ENCODE measurements at places on chromosomes 7 and 10.

DNA sequence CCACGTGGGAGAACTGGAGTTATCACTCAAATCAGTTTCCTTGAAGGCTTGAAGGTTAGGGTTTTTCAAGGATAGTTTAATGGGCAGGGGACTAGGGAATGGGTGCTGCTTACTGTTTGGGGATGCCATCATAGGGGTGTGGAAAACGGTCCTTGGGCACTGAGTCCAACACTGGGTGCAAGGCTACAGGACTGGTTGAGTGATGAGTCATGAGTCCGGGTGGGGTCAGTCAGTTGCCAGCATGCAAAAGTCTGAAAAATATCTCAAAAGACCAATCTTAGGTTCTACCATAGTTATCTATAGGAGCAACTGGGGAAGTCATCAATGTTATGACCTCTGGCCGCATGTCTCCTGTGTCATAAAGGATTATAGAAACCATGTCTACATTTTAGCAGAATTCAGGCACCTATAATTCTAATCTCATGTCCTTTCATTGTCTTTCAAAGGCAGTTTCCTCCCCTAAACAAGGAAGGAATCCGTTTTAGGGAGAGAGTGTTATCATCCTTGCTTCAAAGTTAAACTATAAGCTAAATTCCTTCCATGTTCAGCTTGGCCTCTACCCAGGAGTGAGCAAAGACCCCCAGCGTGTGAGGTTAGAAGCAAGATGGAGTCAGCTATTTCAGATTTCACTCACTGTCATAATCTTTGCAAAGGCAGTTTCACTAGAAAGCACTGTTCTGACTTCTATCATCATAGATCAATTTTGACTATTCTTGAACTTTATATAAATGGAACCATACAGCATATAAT lies 94.5 kb downstream of the COL26A1 start:
- DNase-seq, result peak; percentile 28

DNA sequence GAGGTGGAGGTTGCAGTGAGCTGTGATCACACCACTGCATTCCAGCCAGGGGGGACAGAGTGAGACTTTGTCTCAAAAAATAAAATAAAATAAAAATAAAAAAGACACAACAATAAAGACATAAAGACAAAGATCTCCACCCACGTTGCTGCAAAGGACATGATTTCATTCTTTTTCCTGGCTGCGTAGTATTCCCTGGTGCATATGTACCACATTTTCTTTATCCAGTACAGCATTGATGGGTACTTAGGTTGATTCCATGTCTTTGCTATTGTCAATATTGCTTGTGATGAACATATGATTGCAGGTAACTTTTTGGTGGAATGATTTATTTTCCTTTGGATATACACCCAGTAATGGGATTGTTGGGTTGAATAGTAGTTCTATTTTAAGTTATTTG lies 42.0 kb upstream of the CCDC3 start:
- DNase-seq, result no peak

GRCh38 chr7:128799451-128799850 lies 7.7 kb downstream of the CCDC136 start:
- DNase-seq, result no peak

GRCh38 chr7:107045980-107046379 lies 1.5 kb downstream of the PRKAR2B start:
- no peak for DNase-seq

- no peak for DNase-seq
Measured at GRCh38 chr7:84548366-84549365, 354.1 kb upstream of the SEMA3A start.

- no peak for DNase-seq
Measured at GRCh38 chr7:142440906-142441411, 183.1 kb upstream of the PRSS58 start.

- DNase-seq, result no peak
Measured at GRCh38 chr7:47778153-47778661, 170.1 kb downstream of the PKD1L1 start.

- no peak for DNase-seq
Measured at GRCh38 chr10:130958003-130958402, 353.5 kb downstream of the TCERG1L start.

GRCh38 chr7:22784346-22784745 lies 38.3 kb downstream of the TOMM7 start:
- DNase-seq, result no peak

- DNase-seq, result peak; percentile 91
Measured at GRCh38 chr7:41696323-41696916, 6.5 kb downstream of the INHBA start.

DNA sequence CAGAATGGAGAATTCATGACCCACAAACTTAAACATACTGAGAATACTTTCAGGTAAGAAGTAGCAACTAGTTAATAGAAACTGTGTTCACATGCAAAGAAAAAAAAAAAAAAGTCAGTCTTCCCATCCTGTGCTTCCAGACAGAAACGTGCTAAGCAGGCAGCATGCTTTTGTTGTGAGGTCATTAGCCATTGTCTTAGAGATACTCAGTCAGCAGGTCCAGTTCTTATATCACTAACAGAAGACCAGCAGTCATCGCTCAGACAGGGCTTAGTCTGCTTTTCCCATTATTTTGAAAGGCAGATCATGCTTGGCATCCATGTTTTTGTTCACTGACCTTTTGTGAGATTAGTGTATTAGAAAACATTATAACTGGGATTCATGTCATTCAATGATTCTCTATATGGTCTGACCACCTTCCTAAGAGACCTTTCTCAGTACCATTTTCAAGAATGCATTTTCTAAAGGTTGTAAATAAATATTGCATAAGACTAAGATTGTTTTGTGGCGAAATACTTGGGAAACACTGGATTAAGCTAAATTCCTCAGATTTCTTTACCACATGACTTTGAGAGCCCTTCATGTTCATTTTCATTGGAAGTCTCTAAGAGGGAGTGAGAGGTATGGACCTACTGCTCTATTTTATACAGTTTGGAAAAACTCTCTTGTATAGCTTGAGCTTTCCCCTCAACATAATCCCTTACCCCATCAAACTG lies 45.0 kb upstream of the AGBL3 start:
- peak; percentile 59 for DNase-seq

DNA sequence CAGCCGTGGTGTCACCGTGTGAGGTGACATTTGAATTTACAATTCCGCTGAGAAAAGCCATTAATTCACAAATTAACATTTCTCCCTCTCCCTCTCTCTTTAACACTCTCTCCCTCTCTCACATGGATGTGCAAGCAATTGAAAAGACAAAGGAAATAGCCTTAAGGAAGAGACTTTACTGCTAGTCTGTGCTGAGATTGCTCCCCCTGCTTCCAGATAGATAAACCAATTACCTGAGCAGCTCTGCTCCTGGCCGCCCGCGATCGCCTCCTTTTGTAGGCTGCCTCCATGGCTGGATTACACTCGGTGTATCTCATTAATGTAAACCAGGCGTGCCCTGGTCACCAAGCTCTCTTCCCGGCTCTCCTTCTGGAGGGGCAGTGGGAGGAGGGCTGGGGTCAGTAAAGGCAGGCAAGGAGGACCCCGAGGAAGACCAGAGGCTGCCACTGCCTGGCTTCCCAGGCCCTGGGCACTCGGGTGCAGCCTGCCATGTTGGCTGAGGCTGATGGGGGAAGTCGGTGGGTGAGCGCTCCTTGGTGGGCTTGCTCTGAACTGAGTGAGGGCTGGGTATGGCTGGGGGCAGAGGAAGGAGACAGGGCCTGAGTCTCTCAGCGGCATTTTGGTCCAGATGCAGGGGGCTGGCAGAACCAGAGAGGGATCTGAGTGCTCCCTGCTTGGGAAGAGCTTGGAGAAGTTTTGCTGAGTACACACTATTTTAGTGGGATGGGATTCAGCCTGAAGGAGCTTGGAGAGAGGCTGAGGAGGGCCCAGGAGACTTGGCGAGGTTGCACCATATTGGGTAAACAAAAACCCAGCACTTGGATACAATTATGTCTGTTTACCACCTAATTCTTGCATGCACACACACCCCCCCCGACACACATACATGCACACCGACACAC lies 42.9 kb downstream of the PAX2 start:
- no peak for DNase-seq

GRCh38 chr7:95436407-95436806 lies 1.6 kb upstream of the PON2 start:
- no peak for DNase-seq

- DNase-seq, result no peak
Measured at GRCh38 chr7:80703272-80703671, 64.8 kb downstream of the CD36 start.

DNA sequence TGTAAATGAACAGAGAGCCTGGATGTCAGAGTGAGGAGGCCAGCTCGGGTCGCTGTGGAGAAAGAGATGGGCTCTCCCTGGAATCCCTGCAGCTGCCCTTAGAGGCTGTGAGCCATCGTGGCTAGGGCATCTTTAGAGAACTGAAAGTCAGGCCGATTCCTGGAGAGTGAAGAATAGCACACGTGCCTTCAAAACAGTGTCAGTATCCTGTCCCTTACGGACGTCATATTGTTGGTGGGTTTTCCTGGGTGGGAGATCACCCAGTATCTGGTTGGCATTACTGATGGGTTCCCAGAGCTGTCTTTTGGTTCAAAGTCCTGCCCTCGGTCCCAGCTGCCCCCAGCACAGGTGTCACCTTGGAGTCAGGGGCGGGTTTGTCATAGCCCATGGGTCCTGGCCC lies 25.3 kb downstream of the IKZF1 start:
- DNase-seq, result no peak

DNA sequence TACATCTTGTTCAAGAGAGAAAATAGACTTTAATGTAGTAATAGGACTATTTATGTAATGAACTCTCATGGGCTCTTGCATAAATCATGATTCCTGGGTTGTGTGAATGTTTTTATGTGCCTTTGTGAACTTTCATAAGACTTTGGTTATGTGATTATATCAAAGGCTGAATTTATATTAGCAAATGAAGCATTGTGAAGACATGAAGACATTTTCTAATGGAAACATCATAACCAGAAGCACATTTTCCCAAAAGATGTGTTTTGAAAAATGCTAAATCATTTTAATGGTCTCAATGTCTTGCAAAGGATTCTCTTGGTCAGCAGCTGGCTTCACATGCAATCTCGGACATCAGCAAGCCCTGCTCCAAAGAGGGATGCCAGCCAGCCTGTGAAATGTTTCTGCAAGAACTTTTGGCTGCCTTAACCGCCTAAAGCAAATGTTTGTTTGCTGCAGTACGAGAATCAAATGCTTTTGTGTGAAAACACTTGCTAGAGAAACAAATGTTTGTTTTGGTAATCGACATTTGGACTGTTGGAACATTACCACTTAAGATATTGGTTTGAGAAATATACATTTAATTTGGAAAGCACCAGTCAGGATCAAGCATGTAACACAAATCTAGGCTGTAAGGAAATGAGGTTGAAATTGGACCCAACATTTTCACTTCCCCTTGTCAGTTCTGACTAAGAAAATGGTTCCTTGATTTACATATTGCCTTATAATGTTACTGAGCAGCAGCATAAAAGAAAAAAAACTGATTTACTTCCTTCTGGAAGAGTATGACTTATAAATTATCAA lies 102.1 kb downstream of the RTKN2 start:
- no peak for DNase-seq

DNA sequence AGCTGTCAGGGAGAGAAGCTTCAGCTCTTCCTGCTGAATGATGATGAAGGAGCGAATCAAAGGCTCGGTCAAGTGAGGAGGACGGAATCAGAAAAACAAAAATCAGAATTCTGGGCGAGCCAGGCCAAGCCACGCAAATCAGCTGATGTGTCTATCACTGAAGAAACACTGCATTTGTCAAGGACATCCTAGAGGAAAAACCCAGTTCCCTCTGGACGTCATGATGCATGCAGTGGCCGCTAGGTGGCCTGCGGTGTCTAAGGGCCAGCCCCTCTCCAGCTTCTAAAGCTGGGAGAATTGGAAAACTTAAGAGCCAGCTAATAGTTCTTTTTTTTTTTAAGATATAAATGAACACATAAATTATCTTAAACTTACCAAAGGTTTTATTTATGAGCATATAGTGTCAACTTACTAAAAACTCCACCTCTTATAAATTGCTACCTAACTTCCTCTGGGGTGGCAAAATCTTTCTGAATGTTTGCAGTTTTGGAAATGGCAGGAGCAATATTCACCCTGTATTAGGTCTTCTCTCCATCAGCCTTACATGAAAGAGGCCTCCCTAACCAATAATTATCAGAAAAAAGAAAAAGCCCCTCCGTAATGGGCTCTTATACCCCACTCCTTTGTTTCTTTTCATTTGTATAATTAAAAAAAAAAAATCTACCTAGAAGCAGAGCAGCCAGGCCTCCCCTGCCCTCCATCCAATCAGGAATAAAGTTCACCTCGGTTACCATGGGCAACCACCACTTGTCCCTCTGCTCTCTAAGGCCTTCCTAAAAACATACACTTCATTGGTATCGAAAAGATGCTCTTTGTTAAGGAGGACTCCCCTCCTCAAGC lies 186.8 kb downstream of the USP6NL start:
- peak; percentile 46 for DNase-seq

DNA sequence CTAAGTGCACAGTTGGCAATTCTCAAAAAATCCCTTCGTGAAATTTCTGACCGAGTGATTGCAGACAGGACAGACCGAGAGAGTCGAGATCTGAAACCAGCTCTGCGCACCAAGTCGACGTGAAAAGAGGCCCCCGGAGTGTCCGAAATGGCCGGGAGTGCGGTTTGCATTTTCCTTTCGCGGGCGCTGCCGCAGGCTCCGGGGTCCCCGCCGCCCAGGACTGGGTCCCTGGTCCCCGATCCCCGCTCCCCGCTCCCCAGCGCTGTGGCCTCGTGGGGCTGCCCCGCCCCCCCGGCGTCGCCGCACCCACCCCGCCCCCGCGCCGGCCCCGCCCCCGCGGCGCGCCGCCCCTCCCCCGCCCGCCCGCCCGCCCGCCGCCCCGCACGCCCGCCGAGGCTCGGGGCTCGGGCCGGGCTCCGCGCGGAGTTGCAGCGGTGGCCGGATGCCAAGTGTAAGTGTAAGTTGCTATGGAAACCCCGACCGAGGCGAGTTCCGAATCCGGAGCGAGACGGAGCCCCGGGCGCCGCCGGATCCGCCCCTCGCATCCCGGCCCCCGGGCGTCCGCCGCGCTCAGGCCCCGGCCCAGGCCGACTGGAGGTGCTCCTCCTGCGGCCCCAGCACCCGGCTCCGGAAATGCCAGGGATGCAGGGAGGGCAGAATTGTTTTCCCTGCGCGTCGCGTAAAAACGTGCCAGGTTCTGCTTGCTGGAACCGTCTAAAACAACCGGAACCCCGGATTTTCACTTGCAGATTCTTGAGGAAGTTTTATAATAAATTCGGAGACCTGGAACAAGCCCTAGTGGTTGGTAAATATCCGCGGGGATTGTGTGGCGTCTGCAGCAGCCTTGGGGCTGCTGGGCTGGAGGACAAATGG lies 4.6 kb downstream of the BMI1 start:
- DNase-seq, result peak; percentile 72

DNA sequence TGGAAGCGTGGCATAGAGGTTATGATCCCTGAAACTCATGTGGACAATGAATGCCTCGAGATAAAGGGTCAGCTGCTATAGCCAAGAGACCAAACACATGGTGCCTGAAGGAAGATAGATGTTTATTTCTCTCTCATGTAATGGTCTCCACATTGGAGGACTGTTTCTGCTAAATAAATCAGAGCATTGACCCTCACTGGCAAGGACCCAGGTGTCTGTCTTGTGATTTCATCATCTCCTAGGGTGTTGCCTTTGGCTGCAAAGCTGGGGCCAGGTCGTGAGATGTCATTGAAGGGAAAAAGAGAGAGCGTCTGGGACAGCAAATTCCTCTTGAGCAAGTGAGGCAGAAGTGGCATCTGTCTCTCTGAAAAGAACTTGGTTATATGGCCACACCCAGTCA lies 64.6 kb downstream of the JCAD start:
- no peak for DNase-seq

Data from ACHN (cell line).